Colonic mucosa (tissue), 4 donors: ENCODE measurements at places on chromosomes 7 and 10. TPM values are rescaled to one million over a fixed set of nuclear protein-coding genes. Genes with fewer than 3 reads are reported as not detected.

Gene VAX1
- total RNA-seq: not detected

Gene SRRM3
- 0.67 TPM for total RNA-seq

Gene KEL
- total RNA-seq: not detected

Gene ESYT2
- total RNA-seq: 57.5 TPM

Gene SLC13A4
- not detected for total RNA-seq

Gene C10orf62
- total RNA-seq: not detected

Gene SYPL1
- 94.0 TPM for total RNA-seq

Gene KNDC1
- total RNA-seq: 0.32 TPM

Gene ASZ1
- not detected for total RNA-seq

Gene GCK
- 0.17 TPM for total RNA-seq

Gene FOXL3
- not detected for total RNA-seq

Gene SLC26A3
- total RNA-seq: 1,169 TPM

- no peak for DNase-seq
Observed at GRCh38 chr10:96491303-96491702, 22.4 kb downstream of the TLL2 start.

GRCh38 chr7:66083677-66084076 lies 8.1 kb downstream of the ASL start:
- DNase-seq: no peak

DNA sequence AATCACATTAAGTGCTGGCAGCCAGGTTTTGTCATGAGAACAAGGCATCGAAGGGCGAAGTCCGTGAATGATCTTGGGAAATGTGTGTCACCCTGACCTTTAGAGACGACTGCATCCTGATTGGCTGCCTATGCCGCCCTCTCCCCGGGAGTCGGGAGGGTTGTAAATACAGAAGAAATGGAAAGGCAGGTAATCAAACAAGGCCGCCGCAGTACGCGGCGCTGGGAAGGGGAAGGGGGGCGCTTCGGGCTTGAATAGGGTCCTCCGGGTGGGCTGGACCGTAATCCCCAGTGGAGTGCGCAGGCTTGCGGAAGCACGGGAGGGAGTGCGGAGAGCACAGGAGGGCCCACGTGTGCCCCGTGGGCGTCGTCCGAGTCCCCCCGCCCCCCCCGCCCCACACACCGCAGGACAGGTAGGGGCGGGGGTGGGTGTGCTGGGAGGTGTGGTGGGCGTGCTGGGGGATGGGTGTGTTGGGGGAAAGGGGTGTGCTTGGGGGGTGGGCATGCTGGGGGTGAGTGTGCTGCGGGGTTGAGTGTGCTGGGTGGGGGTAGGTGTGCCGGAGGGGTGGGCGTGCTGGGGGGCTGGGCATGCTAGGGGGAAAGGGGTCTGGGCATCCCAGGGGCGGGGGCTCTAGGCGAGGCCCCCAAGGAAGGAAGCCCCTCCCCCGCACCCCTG lies 169.4 kb downstream of the ARHGAP12 start:
- DNase-seq: peak; percentile 83

GRCh38 chr7:20299647-20300312 lies 30.9 kb upstream of the ITGB8 start:
- no peak for DNase-seq

GRCh38 chr7:39637400-39637799 lies 14.0 kb downstream of the RALA start:
- no peak for DNase-seq

DNA sequence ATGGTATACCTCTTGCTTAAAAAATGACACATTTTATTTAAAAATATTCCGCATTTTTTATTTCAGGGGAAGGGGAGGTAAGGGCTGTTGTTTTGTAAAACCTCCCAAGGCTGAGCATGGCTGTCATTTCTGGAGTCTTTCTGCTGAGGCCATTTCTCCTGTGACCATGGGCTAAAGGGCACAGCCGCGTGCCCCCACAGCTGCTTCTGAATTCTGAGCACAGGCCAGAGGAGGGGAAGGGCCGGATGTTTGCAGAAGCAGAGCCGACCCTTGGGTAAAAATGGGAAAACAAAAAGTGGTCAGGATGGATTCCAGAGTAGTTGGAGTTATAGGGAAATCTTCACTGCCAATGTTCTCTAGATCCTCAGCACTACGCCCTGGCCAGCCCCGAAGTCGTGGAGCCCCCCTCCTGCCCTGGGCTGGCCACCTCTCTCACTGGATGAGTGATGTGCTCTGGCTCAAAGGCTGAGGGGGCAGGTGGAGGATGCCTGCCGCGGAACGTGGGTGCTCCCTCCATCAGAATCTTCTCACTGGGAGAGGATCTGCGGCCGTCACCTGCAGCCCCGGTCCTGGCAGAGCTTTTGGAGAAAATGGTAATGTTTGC lies 131.3 kb upstream of the ZEB1 start:
- DNase-seq: no peak

- DNase-seq: no peak
Observed at GRCh38 chr10:839550-840205, 91.8 kb downstream of the LARP4B start.

GRCh38 chr7:151166629-151167196 lies 781 bp downstream of the GBX1 start:
- no peak for DNase-seq

GRCh38 chr7:55537458-55537990 lies 34.8 kb downstream of the VOPP1 start:
- no peak for DNase-seq

DNA sequence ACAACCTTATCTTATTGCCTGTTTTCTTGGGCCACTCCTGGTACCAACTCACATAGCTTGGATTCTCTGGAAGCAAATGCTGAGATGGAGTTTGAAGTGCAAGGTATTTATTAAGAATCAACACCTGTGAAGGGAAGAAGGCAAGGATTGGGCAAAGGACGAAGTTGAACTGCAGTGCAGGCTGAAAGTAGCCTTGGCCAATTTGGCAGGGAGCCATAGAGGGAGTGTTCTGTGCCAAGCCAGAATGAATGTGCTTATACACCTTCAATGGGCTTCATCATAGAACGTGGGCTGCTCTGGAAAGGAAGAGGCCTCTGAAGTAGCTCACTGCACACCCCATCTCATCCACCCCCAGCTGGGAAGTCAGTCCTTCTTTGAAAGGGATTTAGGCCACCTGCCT lies 79.8 kb upstream of the IFRD1 start:
- no peak for DNase-seq

- DNase-seq: no peak
Observed at GRCh38 chr7:105336009-105336408, 52.7 kb downstream of the SRPK2 start.

GRCh38 chr7:113093561-113093960 lies 6.9 kb upstream of the GPR85 start:
- no peak for DNase-seq

DNA sequence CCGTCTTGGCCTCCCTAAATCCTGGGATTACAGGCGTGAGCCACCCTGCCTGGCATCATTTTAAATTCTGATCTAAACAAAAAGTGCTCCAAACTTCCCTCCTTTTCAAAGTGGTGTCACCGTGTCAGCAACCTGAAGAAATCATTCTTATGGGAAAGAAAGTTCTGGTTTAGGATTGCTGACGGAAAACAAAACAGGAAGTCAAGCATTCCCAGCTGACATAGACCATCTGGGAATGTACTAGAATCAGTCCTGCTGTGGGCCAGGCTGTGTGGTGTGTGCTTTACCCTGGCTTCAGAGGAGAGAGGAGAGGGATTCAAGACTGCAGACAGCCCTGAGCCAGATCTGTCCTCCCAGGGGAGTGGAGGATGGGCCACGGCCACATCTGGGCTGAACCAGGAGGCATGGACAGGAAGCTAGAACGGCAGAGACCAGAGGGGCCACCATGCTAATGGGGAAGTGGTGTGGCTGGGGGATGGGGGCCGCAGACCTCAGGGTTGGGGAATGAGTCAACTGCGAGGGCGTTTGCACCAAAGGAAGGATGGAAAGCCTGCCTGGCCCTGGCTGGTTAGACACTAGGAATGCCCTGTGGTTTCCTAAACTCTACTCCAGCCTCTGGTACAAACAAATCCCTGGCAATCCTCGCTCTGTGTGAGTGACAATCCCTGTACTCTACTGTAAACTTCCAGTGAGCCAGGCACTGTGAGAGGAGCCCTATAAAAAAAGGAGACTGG lies 16.7 kb upstream of the CLIP2 start:
- DNase-seq: peak; percentile 68
